ENCODE measurements at places on chromosomes 7 and 10. TPM values are rescaled to one million over a fixed set of nuclear protein-coding genes. Genes with fewer than 3 reads are reported as not detected.

The FAM24B gene
- total RNA-seq = 5.3 TPM

- no peak for DNase-seq
These were observed 42.8 kb downstream of the NIPSNAP2 start for GRCh38 chr7:56007167-56007652.

DNA sequence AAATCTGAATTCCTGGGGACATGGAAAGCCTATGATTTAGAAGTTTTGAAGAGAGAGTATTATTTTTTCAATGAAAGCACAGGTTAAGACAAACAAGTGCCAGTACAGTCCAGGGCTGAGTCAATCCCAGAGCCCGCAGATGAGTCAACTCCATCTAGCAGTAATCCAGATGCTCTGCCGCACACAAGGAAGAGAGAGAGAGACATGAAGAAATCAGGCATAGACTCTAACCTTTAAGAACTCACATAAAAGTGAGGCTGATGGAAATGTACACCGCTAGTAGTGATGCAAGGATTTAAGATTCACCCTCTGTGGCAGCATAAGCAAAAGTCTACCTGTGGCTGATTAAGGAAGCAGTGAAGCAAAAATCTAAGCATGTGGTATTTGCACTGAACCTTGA lies 651.5 kb downstream of the TNS3 start:
- no peak for DNase-seq

DNA sequence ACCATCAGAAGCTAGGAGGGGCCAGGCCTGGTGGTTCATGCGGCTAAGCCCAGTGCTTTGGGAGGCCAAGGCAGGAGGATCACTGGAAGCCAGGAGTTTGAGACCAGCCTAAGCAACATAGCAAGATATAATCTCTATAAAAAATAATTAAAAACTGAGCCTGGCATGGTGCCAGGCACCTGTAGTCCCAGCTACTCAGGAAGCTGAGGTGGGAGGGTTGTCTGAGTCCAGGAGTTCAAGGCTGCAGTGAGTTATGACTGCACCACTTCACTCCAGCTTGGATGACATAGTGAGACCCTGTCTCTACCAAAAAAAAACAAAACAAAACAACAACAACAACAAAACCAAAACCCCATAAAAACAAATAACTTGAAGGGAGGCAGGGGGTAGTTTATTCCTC lies 172.9 kb upstream of the FAM171A1 start:
- no peak for DNase-seq

DNA sequence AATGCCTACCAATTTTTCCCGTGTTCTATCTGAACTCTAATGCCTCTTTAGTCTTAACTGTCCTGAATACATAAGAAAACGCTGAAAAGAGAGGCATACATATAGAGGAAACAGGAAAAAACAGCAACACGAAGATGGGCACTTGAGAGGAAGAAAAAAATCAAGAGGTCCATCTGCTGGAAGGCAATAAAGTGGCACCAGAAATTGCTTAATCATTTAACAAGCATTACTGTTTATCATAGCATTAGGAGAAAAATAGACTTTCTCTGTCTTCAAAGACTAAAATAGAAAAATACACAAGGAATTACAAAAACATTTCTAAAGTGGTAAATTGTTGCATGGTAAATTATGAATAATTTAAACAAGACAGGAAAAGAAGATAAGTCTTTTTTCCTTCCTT lies 35.0 kb downstream of the NSUN6 start:
- DNase-seq = no peak
